ENCODE measurements at places on chromosomes 2 and 18.

DNA sequence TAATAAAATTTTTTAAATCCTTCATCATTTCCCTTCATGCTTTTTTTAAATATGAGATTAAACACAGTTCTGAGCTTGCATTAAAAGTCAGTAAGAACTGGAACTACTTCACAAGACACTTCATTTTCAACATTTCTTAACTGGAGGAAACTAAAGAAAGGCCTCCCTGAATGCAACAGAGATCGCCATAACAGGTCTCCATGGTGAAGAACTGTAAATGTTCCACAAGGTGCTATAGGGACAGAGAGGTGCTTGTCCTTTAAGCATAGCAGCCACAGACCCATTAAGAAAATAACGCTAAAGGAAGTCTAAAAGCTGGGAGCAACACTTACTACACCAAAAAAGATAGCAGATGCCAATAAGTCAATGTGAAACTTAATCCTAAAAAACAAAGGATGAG lies 8.5 kb downstream of the STAM2 start:
- no peak for DNase-seq

DNA sequence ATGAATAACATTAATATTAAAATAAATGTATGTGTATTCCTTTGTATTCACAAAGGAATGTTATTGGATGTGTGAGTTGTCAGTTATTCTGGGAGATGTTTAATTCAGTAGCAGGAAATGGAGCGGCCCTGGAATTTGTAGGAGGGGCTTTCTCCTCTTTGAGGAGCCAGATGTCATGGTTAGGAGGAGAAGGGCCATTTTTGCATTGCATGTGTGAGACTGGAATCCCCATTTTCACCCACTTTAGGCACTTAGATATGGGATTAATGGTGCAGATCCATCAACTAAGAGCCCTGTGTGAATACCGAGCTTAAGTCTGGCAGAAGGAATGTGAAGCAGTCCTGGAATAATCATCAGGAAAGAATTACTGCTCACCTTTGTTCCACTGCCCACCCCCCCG lies 439.2 kb downstream of the PARD3B start:
- DNase-seq = no peak

- DNase-seq = no peak
Observed at GRCh38 chr2:28351621-28352020, 41.0 kb upstream of the FOSL2 start.

DNA sequence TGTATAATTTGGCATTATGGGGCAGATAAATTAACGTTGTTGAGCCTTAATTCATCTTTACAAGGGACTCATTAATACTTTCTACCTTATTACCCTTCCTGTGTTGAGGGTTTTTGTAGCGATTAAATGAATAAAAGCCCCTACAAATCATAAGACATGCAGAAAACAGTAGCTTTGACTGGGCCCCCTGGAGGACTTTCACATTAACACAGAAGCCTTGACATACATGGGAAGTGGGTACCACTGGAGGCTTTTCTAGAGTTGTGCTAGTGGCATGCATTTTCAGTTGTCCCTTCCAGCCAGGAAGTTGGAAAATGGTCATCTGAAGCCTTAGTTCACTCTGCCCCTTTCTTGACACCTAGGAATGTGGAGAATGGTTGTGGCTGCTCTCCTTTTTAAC lies 30.2 kb downstream of the MTA3 start:
- DNase-seq = no peak

DNA sequence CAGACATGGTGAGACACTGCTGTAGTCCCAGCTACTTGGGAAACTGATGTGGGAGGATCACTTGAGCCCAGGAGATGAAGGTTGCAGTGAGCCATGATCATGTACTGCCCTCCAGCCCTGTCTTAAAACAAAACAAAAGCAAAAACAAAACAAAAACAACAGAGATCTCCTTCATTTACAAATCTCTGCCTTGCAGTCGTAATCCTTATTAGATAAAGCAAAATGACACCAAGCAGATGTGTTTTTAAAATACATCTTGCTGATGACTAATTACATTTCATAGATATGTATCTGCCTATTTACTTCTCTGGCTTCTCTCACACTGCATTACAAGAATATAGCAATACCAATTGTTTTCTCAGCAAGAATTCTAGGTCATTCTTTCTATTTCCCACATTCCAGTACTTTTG lies 22.8 kb downstream of the NFE2L2 start:
- no peak for DNase-seq
